ENCODE measurements at places on chromosomes 3 and 15.

- DNase-seq, result no peak
These were observed 7.3 kb downstream of the RFT1 start for GRCh38 chr3:53122933-53123305.

DNA sequence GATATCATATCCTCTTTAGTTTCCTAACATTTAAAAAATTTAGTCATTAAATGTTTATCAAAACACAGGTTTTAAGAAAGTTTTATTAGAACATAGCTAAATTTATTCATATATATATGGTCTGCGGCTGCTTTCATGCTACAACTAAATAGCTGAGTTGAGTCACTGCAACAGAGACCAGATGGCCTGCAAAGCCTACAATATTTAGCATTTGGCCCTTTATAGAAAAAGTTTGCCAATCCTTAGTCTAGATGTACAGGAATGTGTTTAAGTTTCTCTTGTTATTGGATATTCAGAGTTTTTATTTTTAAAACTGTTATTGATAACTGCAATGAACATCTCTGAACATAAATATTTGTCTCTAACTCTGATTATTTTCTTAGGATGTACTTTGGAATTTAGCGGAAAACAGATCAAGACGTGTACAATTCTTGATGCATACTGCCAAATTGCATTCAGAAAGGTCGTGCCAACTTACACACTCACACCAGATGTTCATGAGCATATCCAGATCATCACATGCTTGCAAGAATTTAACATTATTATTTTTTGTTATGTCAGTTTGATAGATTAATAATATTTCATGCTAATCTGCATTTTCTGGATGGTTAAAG is 157.9 kb downstream of the STAC start:
- no peak for DNase-seq

DNA sequence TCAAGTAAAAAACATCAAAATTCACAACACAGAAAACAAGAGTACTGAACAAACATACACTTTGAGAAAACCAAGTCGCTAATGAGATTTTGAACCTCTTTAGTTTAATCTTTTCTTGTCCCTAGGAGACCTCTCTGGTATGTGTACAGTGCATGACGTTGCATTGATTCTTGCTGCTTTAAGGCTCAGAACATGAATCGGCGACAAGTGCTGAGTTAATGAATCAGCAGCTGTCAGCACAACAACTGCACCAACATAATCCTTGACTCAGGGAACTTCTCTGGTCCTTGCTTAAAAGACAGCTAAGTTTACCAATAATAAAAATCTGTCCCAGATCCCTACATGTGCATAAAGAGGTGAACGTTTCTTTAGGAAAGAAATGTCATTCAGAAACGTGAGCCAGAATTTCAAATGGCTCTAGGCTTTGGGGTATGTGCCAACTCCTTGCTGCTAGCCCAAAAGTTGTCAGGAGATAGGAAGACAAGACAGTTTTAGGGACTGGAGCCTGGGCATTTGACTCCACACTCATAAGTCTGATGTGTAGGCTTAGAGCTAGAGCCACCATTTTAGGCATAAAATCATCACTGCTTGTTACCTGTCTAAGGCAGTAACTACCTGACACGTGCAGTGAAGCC is 86.9 kb downstream of the IL5RA start:
- no peak for DNase-seq

GRCh38 chr15:54149115-54149531 is 170.9 kb downstream of the UNC13C start:
- DNase-seq, result no peak

DNA sequence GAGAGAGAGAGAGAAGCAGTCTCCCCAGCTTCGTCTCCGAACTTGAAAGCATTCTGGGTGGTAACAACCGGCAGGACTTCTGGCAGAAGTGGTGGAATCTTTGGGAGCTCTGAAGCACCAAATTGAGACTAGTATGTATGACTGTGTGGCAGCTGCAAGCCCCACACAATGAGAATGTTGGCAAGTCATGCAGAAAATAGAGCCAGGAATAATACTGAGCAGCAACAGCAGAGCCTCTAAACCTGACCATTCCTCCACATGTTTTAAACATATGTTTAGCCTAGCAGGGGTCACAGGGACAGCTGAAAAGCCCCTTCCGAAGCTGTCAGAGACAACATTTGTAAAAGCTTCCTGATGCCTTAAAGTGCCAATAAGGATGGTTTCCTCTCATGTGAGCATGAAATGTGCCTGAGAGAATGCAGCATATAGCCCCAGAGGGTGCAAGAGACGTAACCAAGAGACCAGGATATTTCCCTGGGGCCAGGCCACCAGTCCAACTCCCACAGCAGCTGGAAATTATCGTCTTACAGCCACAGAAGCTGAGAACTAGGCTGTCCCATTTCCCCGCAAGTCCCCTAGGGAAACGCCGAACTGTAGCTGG is 178.6 kb upstream of the CCDC54 start:
- DNase-seq, result no peak

DNA sequence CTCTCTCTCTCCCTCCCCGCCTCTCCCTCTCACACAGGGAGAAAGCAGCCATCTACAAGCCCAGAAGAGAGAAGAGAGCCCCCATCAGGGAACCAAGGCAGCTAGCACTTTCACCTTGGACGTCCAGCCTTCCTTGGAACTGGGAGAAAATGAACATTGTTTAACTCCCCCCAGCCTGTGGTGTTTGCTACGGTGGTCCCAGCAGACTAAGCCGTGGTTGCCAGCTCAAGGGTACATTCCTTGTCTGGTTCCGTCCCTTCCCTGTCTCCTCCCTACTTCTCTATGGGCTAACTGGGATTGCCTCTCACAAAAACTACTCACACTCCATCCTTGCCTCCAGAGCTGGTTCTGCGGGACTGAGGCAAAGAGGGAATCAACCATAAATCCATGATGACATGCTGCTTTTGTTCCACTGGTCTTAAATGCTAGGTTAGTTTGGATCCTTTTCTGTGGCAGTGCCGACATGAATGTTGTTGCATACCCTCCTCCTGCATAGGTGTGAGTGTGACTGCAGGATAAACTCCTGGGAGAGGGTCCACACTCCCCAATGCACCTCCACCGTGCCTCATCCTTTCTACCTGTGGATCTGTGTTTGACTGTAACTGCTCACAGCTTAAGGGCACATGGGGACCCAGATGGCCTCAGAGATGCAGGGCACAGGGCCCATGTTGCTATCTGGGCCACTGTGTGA is 12.0 kb downstream of the C3orf22 start:
- no peak for DNase-seq

DNA sequence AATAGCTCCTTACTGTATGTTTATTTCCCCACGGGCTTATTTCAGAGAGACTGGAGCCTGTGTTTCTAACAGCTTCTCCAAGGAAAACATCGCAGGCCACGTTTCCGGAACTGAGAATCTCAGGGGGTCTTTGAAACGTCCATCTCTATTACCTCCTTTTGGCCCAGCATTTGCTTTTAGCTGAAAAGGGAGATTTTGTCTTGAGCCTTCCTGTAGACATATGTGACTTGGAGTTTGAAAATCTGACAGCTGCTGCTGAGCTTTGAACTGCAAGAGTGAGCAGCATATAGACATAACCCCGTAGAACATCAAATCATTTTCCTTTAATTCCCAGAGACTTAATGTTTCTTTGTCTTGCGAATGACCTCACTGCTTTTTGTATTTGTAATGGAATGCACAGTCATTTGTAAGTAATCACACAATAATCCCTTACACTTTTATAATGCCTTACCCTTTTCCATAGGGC is 54.6 kb downstream of the LPP start:
- DNase-seq, result no peak

- no peak for DNase-seq
These were observed 46.1 kb downstream of the BTD start for GRCh38 chr3:15647611-15648167.

- no peak for DNase-seq
These were observed 182.6 kb downstream of the ARRDC4 start for GRCh38 chr15:98143116-98143515.

DNA sequence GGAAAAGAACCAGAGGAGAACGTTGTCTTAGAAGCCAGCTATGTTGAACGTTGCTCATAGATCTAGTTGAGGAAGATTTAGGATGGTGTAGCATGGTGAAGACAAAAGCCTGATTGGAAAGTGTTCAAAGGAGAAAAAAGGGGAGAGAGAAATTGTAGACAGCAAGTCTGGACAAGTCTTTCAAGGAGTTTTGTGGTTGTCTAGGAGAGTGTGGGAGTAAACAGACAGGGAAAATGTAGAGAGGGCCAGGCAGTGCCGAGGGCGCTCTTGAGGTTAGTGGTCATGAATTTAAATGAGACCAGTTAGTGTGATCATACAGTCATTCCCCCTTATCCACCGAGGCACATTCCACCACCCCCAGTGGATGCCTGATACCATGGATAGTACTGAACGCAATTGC is 167.5 kb upstream of the IL12A start:
- DNase-seq, result no peak

Measured in ELF-1 (cell line).